ENCODE measurements at places on chromosomes 1 and 21.

DNA sequence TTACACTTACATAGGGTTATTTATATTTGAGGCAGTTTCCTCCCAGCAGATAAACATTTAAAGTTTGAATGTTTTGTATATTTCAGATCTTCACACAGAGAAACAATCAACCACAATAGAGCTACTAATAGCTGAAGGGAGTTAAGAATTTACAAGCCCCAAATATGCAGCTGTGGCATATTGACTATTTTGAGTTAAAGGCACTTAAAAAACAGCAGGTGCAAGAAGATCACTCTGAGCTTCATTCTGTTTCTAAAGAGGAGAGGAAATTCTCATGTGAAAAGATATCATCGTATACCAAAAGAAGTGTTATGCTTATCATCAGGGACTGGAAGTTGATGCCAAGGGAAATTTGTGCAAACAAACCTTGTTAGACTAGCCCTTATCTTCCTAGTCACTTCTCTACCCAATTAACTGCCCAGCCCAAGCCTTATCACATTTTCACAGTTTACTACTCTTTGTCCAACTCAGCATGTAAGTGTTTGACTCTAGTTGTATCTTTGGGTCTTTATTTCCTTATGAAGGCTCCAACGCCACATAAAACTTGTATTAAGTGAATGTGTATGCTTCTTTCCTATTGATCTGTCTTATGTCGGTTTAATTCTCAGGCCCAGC, 66.3 kb upstream of the COG2 start:
- no peak for DNase-seq

DNA sequence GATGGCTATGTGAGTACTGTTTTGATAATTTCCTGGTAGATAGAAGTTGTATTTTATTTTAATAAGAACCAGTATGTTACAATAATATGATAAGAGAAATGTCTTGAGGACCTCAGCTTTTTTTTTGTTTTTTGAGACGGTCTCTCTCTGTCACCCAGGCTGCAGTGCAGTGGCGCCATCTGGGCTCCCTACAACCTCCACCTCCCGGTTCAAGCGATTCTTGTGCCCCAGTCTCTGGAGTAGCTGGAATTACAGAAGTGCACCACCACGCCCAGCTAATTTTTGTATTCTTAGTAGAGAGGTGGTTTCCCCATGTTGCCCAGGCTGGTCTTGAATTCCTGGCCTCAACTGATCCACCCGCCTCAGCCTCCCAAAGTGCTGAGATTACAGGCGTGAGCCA, 968.1 kb upstream of the ADGRL4 start:
- no peak for DNase-seq

DNA sequence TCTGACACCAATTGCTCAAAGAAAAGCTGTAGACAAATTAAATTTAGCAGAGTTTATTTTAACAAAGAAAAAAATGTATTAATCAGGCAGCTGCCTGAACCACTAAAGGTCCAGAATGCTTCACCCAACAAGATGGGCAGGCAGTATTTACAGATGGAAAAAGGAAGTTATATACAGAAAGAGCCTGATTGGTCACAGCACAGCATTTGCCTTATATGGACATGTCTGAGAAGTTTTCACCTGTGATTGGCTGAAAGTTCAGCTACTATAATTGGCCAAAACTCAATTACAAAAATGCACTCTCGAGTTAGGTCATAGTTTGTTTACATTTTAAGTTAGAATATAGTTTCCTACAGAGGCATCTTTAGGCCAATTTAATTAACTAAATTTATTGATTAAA, 15.1 kb upstream of the FMO1 start:
- no peak for DNase-seq

DNA sequence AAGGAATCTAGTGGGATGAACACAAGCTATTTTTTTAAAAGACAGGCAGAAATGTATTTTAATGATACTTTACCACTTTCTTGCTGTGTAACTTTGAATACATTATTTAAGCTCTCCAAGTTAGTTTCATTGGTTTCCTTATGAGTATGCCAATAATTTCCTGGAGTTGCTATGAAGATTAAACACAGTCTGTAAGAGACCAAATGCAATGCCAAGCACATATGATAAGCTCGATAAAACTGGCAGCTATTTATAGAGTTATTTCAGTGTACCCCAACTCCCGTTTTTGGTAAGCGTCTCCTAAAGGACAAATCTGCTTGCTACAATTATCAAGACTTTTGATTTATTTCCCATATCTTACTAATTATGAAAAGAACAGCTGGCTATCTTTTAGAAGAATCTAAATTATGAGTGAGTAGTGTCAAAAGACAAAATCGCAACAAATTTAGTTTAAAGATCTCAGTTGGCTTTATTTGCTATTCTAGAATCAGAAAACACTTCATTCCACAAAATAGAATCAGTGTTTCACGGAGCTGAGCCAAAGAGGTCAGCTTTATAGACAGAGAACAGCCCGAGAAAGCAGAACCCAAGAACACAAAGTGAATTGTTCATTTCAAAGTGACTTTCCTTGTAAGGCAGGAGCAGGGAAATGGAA, 7.2 kb upstream of the MAP10 start:
- no peak for DNase-seq

DNA sequence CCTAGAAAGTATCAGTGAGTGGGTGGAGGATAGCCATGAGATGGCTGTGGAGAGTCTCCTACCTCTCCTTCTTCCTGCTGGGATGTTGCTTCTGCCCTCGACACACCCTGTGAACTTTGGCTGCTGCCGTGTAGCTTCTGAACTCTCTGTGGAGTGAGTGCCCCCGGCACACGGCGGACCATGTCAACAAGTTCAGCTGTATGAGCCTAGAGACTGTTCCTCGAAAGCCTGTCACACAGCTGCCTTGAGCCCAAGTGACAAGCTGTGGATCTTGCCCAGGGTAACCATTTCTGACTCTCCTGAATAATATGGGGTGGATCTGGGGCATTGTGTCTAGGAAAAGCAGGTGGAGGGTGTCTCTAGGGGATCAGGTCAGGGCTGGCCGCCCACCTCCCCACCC, 143.2 kb downstream of the NOS1AP start:
- no peak for DNase-seq

DNA sequence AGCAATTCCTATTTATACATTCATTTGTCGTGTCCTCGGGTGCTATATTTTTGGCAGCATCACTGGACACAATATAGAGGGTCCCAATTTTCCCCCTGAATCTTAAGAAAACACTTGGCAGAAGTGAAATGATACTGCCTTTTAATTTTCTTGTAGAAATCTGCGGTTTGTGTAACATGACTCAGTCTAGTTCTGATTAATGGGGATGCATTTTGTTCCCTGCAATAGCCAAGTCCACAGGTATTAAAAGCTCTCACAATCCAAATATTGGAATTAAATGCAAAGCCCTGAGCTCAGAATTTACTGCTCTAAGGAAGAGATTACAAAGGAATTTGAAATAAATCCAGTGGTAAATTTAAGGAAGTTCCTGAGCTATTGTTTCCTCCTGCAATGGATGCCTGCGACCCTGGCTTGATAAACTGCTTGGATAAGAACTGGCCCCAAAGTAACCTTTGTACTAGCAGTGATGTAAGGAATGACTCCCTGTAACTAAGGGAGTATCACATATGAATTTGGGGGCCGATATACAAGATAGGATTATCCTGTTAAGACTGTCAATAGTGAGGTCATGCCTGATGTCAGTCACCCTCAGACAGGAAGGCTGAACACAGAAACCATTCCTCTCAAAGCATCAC, 349.7 kb upstream of the C1orf87 start:
- DNase-seq, result no peak

All from stimulated activated CD8-positive, alpha-beta memory T cell treated with anti-CD3 and anti-CD28 coated beads, Interleukin-4, amount 100 ng/mL, for 48 hours (primary cell).